ENCODE measurements at places on chromosomes 5 and 9. TPM values are rescaled to one million over a fixed set of nuclear protein-coding genes. Genes with fewer than 3 reads are reported as not detected.

The SLC4A9 gene
- total RNA-seq, result not detected

The ODF2 gene
- 37.3 TPM for total RNA-seq

DNA sequence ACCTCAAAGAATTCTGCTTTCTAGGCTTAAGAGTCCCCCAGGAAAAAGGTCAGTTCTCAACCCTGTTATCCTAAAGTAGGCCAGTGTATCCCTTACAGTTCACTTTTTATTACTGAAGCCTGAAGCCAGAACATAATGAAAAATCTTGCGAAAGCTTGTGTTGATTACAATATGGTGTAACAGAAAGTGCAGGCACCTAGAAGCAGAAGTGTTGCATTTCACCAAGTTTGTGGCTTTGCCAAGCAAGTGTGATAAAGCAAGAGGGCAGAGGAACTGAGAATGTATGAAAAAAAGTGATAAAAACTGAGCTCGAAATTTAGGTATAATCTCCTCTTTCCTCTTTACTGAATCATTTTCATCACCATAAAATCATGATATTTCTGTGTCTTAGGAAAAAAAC lies 26.2 kb downstream of the AGTPBP1 start:
- no peak overlapping the region for H3K27ac ChIP-seq
- H3K36me3 ChIP-seq, result no peaks in the 10 kb centered on the region
- peak; percentile 1 for DNase-seq
- H3K27me3 ChIP-seq, result no peaks in the 10 kb centered on the region
- peaks cover 7% of the 10 kb centered on the region for H3K4me1 ChIP-seq

The WDR38 gene
- total RNA-seq, result not detected

DNA sequence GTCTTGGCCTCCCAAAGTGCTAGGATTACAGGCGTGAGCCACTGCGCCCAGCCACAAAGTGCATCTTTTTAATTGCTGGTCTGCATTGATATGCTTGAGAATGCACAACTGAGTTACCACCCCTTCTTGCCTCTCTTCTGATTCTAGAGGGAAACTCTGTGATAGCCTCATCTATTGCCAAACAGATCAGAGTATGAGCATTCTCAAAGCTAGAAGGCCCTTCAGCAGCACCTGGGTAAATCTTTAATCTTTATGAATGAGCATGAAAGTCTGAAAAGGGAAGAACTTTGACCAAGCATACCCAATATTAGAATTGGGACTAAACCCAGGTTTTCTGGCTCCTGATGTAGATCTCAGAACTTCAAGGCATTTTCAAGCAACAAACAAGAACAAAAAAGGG lies 298.3 kb upstream of the TNC start:
- no peak overlapping the region for H3K4me3 ChIP-seq
- H3K27ac ChIP-seq, result no peak overlapping the region
- no peaks in the 10 kb centered on the region for H3K36me3 ChIP-seq
- H3K4me1 ChIP-seq, result no peaks in the 10 kb centered on the region

DNA sequence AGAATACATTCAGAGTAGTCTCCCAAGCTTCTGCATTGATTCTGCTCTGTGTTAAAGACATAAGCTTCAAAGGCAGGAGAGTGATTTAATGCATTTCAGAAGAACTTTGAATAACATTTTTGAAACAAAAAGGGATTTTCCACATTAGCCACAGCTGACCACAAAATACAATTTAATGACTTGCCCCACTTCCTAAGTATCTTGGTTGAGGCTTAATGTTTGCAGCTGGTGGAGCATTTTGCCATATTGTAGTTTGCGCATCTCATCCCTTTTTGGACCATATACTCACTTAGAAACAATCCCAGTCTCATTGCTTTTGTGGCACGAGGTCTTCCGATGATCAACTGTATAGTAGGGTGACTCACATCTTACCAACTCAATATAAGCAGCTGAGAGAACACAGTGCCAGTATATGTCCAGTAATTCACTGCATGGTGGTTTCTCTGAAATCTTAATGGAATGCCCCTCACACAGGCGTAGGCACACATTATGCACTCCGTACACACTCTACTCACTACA lies 455.8 kb upstream of the PTGER4 start:
- DNase-seq, result peak; percentile 58
- no peaks in the 10 kb centered on the region for H3K36me3 ChIP-seq
- H3K4me3 ChIP-seq, result no peak overlapping the region
- no peak overlapping the region for H3K27ac ChIP-seq
- H3K27me3 ChIP-seq, result no peaks in the 10 kb centered on the region
- H3K4me1 ChIP-seq, result peaks cover 9% of the 10 kb centered on the region

GRCh38 chr9:133119846-133120500 lies 1.1 kb downstream of the RALGDS start:
- H3K4me3 ChIP-seq, result peak overlapping the region; percentile 66
- H3K36me3 ChIP-seq, result peaks cover 14% of the 10 kb centered on the region
- H3K27me3 ChIP-seq, result no peaks in the 10 kb centered on the region
- peak overlapping the region; percentile 54 for H3K27ac ChIP-seq

DNA sequence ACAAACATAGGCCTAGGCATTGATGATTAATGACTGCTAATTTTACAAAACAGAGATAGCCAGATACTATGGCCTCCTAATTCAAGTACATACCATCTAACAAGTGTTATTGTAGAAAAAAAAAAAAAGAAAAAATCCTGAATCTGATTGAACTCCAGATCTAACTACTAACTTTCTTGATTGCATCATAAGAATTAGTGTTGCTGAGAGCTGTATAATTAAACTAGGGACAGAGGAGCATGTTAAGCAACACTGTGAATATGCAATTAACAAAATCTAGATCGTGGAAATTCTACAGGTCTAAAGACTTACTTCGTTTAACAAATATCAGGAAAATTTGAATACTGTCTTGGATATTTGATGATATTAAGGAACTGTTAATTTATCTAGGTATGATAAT lies 208.3 kb upstream of the ZNF608 start:
- H3K4me3 ChIP-seq, result no peak overlapping the region
- H3K36me3 ChIP-seq, result no peaks in the 10 kb centered on the region
- H3K4me1 ChIP-seq, result peaks cover 33% of the 10 kb centered on the region
- no peak for DNase-seq
- no peak overlapping the region for H3K27ac ChIP-seq

DNA sequence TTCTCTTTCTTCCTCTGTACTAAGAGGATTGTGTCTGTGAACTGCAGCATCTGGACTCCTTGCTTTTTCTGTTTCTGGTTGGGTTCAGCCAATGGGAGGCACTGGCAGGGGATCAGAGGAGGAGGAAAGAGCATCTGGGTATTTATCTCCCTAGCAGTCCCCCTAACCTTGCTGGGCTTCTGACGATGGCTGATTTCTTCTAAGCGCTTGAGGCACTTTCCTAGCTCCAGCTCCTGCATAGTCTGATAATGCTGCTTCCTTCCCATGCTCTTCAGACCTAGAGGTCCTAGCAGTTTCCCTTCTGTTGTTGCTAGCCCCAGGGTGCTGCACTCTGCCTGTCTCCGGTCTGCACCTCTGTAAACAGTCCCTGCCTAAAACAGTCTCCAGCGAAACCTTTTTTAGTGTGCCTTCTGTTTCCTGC lies 225.1 kb downstream of the PDZD2 start:
- no peaks in the 10 kb centered on the region for H3K27me3 ChIP-seq
- H3K36me3 ChIP-seq, result no peaks in the 10 kb centered on the region
- no peak for DNase-seq
- no peak overlapping the region for H3K27ac ChIP-seq
- H3K4me3 ChIP-seq, result no peak overlapping the region

DNA sequence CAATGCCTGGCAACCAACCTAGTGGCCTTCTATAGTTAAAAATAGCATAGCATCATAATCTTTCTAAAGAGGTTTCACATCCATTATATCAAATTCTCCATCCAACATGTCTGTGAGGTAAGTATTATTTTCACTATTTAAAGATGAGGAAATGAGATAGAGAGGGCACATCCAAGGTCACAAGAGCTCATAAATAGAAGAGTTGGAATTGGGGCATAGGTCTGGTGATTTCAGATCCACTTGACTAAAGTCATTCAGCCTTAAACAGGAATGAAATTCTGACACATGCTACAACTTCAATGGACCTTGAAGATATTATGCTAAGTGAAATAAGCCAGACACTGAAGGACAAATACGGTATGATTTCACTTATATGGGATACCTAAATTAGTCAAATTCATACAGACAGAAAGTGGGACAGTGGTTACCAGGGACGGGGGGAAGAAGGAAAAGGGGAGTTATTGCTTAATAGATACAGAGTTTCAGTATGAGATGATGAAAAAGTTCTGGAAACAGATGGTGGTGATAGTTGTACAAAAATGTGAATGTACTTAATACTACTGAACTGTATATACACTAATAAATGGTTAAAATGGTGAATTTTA lies 259.6 kb upstream of the NR4A3 start:
- H3K36me3 ChIP-seq, result no peaks in the 10 kb centered on the region
- no peak for DNase-seq
- no peak overlapping the region for H3K27ac ChIP-seq

- H3K4me1 ChIP-seq, result no peaks in the 10 kb centered on the region
- H3K36me3 ChIP-seq, result no peaks in the 10 kb centered on the region
- DNase-seq, result no peak
- no peak overlapping the region for H3K27ac ChIP-seq
- H3K4me3 ChIP-seq, result no peak overlapping the region
These were observed 1072.6 kb upstream of the COX7C start for GRCh38 chr5:85545129-85545528.

DNA sequence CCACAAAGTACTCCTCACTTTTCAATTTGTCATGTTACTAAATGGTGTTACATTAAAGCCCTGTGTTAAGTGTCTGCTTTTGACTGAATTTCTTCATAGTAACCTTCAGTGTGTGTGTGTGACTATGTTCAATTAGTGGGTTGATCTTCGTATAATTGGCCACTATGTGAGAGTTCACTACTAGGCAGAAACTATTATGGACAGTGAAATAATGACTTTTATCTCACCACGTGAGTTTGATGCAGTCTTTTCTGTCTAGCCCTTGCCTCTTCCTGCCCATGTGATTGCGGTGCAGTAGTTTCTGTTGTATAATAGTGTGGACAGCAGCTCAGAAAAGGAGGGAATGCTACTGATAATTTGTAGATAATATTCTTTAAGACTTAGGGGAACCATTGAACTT lies 1.8 kb upstream of the MAML1 start:
- no peak for DNase-seq
- H3K4me1 ChIP-seq, result peaks cover 20% of the 10 kb centered on the region
- peak overlapping the region; percentile 1 for H3K27ac ChIP-seq
- H3K4me3 ChIP-seq, result no peak overlapping the region

DNA sequence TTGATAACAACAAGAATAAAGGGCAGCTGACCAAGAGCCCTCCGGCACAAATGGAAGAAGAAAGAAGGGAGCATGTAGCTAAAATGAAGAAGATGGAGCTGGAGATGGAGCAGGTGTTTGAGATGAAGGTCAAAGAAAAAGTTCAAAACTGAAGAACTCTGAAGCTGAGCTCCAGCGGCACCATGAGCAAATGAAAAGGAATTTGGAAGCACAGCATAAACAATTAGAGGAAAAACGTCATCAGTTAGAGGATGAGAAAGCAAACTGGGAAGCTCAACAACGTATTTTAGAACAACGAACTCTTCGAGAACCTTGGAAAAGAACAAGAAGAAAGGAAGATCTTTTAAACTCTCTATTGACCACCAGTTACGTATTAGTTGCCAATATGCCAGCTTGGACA lies 100.9 kb downstream of the GABBR2 start:
- no peak overlapping the region for H3K27ac ChIP-seq
- DNase-seq, result peak; percentile 35
- H3K36me3 ChIP-seq, result no peaks in the 10 kb centered on the region
- H3K27me3 ChIP-seq, result no peaks in the 10 kb centered on the region
- peaks cover 12% of the 10 kb centered on the region for H3K4me1 ChIP-seq
- no peak overlapping the region for H3K4me3 ChIP-seq

GRCh38 chr5:175466700-175467318 lies 11.6 kb upstream of the SFXN1 start:
- H3K27ac ChIP-seq, result no peak overlapping the region
- DNase-seq, result peak; percentile 51
- no peaks in the 10 kb centered on the region for H3K36me3 ChIP-seq
- peaks cover 1% of the 10 kb centered on the region for H3K27me3 ChIP-seq
- H3K4me3 ChIP-seq, result no peak overlapping the region
- peaks cover 11% of the 10 kb centered on the region for H3K4me1 ChIP-seq

- H3K36me3 ChIP-seq, result no peaks in the 10 kb centered on the region
- peak overlapping the region; percentile 45 for H3K4me3 ChIP-seq
- H3K27me3 ChIP-seq, result no peaks in the 10 kb centered on the region
These were observed 95.1 kb downstream of the DAPK1 start for GRCh38 chr9:87592554-87593358.

DNA sequence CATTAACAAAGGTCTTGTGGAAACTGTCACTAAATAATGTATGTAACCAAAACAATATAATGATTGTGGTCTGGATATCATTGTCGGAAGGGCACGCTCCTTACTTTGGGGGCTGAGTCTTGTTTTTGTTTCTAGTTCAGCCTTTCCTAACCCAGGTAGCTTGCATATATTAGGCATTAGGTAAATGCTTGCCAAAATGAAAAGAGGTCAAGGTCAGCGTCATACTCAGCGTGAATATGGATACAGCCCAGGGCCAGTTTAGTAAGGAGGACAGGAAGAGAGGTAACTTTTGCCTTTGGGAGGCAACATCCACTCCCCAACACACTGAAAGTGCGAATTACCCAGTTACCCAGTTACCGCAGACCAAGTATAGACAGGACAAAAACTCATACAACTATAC lies 171.4 kb downstream of the RAB3C start:
- no peaks in the 10 kb centered on the region for H3K4me1 ChIP-seq
- no peak overlapping the region for H3K4me3 ChIP-seq
- H3K36me3 ChIP-seq, result no peaks in the 10 kb centered on the region
- no peak for DNase-seq
- H3K27me3 ChIP-seq, result peaks cover 77% of the 10 kb centered on the region
- H3K27ac ChIP-seq, result no peak overlapping the region

The ZNF618 gene
- 6.6 TPM for total RNA-seq

DNA sequence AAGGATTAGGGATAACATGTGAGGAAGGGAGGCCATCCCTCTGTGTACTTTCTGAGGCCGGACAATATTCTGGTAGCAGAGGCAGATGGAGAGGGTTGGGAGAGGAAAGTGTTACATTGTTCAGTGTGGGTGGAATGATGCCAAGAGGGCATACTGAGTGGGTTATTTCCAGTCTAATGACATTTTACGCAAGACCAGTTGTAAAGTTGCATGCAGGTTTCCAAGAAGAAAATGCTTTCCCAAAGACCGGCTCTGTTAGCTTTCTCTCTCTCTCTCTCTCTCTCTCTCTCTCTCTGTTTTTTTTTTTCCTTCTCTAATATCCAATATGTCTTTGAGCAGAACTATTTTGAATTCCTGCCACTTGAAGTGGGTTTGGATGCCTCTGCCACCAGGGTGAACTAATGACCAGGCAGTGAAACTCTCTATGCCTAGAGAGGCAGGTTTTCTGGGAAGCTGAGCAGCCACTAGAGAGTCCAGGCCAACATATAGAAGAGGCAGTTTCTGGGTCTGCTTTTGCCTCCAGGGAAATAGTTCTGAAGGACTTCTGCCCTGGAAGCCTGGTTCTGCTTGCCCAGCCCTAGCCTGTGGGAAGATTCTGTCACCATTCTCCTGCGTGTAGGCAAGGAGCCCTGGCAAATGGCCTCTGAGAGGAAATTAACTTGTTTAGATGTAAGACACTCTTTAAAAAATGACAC lies 24.4 kb upstream of the ZNF366 start:
- peaks cover 12% of the 10 kb centered on the region for H3K4me1 ChIP-seq
- peak overlapping the region; percentile 12 for H3K27ac ChIP-seq
- peak; percentile 57 for DNase-seq
- H3K4me3 ChIP-seq, result peak overlapping the region; percentile 4

- H3K4me1 ChIP-seq, result no peaks in the 10 kb centered on the region
- H3K27me3 ChIP-seq, result no peaks in the 10 kb centered on the region
- no peak overlapping the region for H3K4me3 ChIP-seq
- no peak for DNase-seq
- no peak overlapping the region for H3K27ac ChIP-seq
- no peaks in the 10 kb centered on the region for H3K36me3 ChIP-seq
These were observed 2.5 kb downstream of the LHX6 start for GRCh38 chr9:122226142-122226757.

The RNF14 gene
- 78.0 TPM for total RNA-seq

All from MCF 10A (cell line).